ENCODE measurements at places on chromosomes 12 and 14.

GRCh38 chr12:93550748-93551611, 21.5 kb upstream of the SOCS2 start:
- DNase-seq, result peak; percentile 15

- peak; percentile 82 for DNase-seq
These were observed 33.0 kb downstream of the CDKL1 start for GRCh38 chr14:50363714-50364111.

- no peak for DNase-seq
These were observed 76.5 kb upstream of the CLMN start for GRCh38 chr14:95396221-95396620.

GRCh38 chr12:132453361-132454192, 36.4 kb upstream of the FBRSL1 start:
- DNase-seq, result no peak

DNA sequence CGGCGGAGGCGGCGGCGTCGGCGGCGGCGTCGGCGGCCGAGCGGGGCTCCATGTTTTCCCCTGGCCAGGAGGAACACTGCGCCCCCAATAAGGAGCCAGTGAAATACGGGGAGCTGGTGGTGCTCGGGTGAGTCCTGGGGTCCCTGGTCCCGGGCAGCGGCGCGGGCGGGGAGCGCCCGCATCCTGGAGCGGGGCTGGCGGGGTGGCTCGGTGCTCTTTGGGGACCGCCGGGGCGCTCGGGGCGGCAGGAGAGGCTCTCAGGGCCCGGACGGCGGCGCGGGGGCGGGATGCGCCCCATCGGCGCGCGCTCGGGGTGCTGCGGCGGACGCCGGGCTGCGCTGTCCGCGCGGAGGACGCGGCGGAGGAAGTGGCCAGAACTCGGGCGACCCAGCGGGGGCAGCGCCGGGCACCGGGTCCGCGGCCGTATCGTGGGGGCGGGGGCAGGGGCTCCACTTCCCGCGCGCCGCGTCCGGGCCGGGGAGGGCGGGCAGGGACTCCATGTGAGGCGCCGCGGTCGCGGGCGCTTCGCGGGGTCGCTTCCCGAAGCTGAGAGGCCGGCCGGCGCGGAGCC, 485 bp downstream of the PELI2 start:
- DNase-seq, result no peak

- DNase-seq, result no peak
These were observed at the start of gene DBX2 for GRCh38 chr12:45050751-45051571. TSS of gene DBX2 (minus strand) at chr12:45051099. CDS start at chr12:45050927, 172 bp downstream.

- no peak for DNase-seq
These were observed 153.9 kb downstream of the LRRK2 start for GRCh38 chr12:40378691-40379090.

- DNase-seq, result no peak
These were observed 1.2 kb downstream of the FUT8 start for GRCh38 chr14:65413739-65414045.

DNA sequence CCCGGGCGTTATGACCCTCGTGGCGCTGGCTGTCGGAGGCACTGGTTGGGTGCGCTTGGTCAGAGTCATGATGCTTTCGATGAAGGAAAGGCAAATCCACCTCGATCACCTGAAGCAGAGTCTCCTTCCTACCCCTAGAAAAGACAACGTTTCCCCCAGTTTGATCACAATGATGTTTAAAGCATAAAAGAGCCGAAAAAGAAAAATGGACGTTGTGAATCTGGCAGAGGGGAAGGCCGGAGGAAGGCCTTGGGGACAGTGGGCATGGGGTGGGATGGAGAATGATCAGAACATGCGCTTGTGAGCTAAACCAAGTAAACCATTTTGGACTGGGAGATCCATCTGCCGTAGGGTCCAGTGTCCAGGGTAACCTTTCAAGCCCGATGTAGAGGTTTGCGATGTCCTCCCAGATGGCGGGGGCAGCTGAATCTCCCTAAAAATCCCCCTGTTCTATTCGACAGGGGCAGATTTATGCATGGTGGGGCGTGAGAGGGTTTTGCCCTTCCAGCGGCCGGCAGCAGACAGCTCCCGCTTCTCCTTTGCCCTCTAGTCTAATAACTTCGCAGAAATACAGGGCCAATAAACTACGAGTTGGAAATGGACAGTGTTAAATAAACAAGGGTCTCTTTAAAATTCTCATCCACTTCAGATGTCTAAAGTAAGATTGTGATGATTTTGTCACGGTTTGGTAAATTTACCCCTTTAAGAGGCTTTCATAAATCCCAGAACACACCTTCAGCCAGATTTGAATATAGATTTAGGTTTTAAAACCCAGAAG, 2.3 kb upstream of the OTX2 start:
- DNase-seq, result no peak

- DNase-seq, result no peak
These were observed 15.1 kb downstream of the TUNAR start for GRCh38 chr14:95891742-95892141.

- DNase-seq, result no peak
These were observed 81.2 kb upstream of the ATXN7L3B start for GRCh38 chr12:74456431-74456830.

DNA sequence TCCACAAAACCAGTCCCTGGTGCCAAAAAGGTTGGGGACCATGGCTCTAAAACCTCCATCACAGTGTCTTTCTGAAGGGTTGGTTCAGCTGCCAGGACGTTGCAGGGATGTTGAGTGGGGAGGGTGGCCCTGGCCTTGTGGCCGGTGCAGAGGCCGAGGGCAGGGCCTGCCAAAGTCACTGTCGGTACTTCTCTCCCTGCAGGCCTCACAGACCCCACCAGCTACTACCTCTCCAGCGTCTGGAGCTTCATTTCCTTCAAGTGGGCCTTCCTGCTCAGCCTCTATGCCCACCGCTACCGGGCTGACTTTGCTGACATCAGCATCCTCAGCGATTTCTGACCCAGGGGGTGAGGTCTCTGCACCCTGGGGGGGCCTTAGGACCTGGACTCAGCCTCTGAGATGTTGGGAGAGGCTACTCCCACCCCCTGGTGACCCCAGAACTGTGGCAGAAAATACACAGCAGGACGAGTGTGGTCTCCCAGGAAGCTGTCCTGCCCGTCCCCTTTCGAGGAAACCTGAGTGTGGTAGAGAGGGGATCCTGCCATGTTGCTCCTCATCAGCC, 7.0 kb downstream of the SLC48A1 start:
- no peak for DNase-seq

GRCh38 chr12:108768591-108769500, 37.5 kb upstream of the CORO1C start:
- no peak for DNase-seq

DNA sequence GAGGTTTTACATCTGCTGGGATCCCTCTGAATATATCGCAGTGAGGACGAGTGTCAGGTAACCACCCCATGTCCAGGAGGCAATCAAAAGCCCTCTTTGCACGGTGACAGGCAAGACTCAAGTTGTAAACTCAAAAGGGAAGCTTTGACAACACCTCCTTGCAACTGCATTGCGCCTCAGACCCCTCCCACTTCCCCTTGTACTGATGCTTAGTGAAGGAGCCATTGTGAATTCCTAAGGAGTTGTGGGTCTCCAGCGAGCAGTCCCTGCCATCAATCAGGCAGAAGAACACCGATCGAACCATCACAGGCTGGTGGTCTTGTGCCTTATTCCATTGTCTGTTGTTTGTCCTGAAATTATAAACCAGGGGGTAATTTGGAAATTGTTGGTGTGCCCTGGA, 112.6 kb downstream of the CCDC60 start:
- no peak for DNase-seq

DNA sequence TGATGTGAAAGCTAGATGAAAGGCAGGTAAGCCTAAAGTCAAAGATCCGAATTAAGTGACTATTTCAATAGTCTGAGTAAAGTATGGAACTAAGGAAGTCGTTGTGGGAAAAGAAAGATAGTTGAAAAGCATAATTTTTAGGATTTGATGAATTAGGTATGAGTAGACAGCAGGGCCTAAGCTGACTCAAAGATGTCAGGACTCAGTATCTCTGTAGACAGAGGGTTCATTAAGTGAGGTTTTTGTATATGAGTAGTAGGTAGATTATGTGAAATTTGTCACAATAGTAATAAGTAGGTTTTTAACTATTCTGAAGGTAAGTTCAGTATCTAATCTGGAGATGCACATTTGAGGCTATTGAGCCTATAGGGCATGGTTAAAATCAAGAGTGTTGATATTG, 196.4 kb downstream of the RASSF9 start:
- DNase-seq, result no peak

GRCh38 chr12:6088921-6089747, 35.3 kb downstream of the VWF start:
- no peak for DNase-seq

DNA sequence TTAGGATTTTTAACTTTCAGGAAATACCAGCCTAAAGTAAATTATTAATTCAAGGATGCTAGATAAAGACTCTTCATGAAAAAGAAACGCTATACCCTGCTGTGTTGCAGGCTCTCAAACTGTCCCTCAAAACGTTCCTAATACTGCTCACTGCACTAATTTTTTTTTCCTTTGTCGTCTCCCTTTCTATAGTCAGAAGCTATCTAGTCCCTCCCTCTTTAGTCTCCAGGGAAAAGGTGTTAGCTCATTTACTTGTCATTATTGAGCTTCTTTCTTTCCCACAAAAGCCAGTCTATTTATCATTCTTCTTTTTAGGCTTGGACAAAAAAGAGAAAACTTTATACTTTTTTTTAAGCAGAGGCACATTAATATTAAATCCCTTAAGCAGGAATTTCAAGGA, 30.3 kb upstream of the INSM2 start:
- no peak for DNase-seq

- DNase-seq, result no peak
These were observed 34.7 kb downstream of the CYP46A1 start for GRCh38 chr14:99718811-99719192.

GRCh38 chr14:29846339-29847055, 81.2 kb downstream of the PRKD1 start:
- no peak for DNase-seq

DNA sequence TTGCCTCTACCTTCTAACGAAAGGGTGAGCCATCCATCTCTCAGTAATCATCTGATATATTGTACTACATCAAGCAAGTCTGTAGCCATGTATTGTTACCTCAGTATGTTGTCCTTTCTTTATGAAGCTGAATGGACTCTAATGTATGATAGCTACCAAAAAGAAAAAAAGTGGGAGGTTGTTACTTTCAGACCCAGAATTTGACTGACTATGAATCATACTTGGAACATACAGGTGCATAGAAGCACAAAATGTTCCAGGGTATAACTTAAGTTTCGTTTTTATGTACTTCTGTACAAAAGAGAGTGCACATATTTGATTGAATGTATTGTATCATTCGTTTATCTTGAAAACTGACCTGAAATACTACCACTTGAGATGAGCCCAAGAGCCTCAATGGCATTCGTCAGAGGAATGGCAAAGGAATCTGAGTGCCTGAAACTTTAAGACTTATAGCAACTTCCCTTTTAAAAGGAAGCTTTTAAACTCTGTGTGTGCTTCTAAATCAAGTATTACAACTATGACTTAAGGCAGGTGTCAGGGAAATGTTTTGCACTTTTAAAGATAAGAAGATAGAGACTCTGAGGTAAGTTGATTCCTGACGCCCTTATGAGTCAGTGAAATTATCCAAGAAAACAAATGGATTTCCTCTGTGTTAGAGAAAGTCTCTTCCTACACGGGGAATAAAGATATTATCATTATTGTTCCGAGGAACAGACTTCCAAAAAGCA, 951.5 kb downstream of the GALC start:
- no peak for DNase-seq

GRCh38 chr12:125121106-125121505, 55.9 kb downstream of the AACS start:
- no peak for DNase-seq

- no peak for DNase-seq
These were observed 183.7 kb downstream of the TMTC3 start for GRCh38 chr12:88325816-88326189.

DNA sequence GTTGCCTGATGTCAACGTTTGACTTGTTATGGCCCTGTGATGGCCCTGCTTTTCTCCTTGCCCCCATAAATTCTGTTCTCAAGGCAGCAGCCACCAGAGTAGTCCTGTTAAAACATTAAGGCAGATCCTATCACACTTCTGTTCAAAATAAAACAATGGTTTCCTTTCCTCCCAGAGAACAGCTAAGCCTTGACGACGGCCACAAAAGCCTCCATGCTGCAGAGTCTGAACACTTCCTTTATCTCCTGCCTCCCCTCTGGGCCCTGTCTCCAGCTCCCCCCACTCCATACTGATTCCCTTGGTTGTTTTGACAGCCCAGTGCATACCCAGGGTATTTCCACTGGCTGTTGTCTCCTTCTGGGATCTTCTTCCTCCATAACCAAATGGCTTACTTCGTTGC, 618.1 kb downstream of the MED13L start:
- DNase-seq, result no peak

DNA sequence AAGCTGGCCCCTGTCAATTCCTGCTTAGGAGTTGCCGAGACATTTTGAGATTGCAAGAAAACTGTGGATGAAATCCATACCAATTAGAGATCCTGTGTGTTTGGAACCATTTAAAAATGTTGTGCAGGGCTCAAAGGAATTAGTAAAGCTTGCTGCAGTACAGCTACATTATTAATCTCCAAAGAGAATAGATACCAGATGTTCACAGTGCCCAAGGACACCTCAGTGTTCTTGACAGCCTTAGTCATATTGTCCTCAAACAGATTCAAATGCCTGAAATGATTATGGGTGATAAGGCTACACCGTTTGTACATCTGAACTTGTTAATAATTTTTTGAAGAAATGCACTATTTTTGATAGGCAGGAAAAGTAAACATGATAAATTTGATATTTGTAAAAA, 164.6 kb downstream of the MSRB3 start:
- no peak for DNase-seq

- no peak for DNase-seq
These were observed 1122.6 kb downstream of the FLRT2 start for GRCh38 chr14:86652526-86652925.

DNA sequence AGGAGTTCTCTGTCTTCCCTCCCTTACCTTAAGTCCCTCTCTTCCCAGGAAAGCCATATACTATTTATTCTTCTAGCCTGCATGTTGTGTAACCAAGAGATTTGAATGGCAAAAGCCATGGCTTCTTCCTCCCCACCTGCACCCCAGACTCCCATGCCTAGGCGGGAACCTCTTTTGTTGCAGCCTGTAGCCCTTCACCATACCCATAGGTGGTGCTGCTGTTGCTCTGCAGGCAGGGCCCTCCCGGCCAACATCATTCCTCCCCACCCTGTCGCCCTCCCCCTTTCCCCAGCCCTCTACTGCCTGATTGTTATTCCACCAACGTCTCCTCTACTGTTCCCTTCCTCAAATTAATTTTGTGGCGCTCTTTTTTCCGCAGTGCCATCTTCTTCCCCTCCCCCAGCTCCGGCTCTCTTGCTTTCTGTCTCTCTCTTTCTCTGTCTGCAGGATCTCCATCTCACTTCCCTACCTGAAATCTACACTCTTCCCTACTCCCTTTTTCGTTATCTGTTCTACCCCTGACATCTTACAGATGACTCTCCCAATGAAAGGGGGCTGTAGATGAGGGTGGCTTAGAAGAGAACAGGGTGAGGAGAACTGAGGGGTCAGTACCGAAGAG, 13.8 kb downstream of the NGDN start:
- DNase-seq, result no peak

GRCh38 chr12:26995706-26996105, 18.5 kb downstream of the TM7SF3 start:
- DNase-seq, result no peak
